ENCODE measurements at places on chromosomes 7 and 10. TPM values are rescaled to one million over a fixed set of nuclear protein-coding genes. Genes with fewer than 3 reads are reported as not detected.

The BLNK gene
- total RNA-seq = not detected

The SNX10 gene
- total RNA-seq = 1.1 TPM

The FAM13C gene
- 18.5 TPM for total RNA-seq

The CAMK2B gene
- 0.13 TPM for total RNA-seq

The TRIL gene
- total RNA-seq = 4.8 TPM

The SPOCK2 gene
- 0.11 TPM for total RNA-seq

The RPS24 gene
- total RNA-seq = 1,553 TPM

The LMOD2 gene
- not detected for total RNA-seq

The MALRD1 gene
- total RNA-seq = 1.1 TPM

- DNase-seq = no peak
These were observed 89.6 kb downstream of the EXOC6 start for GRCh38 chr10:92937876-92938275.

DNA sequence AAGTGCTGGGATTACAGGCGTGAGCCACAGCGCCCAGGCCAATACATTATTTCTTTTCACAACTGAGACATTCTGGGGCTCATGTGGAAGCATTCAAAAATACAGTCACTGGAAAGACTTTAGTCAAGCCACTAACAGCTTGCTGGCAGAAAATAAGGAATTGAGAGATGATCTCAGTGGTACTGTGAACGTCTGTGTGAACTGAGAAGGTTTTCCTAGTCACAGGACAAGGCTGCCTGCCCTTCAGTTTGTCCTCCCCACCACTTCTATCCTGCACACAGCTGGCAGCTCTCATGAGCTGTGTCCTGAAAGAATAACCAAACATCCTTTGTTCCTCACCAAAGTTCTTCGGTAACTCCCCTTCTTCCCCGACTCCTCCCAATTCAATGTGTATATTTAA lies 31.3 kb upstream of the ITGA8 start:
- DNase-seq = no peak

DNA sequence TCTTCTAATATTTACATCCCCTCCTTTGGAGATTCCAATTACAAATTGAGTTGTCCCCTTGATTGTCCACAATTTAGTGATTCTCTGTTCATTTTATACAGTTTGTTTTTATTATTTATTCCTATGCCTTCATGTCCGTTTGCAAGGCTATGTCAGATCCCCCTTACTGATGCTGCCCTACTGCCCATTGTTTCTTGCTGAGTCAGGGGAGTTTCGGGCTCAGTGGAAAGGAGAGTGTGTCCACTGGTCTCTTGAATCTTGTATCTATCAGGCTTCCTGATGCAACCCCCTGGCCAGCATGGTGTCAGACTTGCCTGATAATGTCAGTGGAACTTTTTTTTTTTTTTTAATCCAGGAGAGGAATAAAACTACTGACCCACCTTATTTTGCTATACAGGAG lies 384.4 kb downstream of the CDC14C start:
- no peak for DNase-seq

- DNase-seq = no peak
These were observed 139.4 kb downstream of the DNAJB6 start for GRCh38 chr7:157476201-157476600.

DNA sequence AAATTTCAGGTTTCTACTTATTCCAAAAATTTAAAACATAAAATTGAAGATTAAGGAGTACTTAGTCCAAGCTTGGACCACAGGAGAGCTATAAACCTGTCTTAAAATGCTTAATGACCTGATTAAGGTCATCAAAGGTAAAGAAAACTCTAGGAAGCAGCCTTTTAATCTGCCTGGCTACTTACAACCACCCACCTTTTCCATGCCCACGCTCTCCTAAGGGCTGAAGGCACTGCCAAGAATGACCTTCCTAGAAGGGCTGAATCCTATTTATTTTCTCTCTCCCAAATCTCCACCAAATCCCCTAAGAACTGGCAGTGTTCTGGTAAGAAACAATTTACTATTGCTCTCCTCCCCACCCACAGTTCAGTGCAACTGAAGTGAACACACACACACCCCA lies 6.8 kb downstream of the MPP7 start:
- DNase-seq = no peak

DNA sequence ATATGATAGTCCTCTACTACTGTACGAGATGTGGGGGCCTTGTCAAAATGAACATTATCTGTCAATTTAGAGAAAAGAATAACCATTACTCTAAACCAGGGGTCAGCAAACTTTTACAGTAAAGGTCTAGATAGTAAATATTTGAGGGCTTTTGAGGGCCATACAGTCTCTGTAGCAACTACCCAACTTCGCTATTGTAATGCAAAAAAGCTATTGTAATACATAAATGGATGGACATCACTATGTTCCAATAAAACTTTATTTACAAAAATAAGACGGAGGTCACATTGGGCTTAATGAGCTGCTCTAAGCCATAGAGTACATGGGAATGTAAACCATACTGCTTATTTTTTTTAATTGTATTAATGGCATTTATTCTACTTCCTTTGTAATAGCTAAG lies 477.8 kb upstream of the GALNT17 start:
- no peak for DNase-seq

DNA sequence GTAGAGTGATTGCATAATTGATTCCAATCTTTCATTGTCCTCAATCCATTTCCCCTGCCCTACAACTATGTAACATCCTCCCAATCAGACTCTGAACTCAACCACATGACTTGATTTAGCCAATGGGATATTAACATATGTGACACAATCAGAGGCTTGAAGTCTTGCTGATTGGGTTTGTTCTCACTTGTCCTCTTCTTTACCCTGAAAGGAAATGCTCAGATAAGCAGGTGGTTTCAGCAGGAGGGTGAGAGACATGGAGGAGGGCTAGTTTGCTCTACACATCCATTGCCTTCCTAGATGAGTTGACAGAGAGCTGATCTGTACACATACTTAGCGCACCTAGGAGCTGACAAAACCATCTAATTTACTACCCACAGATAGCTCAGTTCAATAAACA lies 669.4 kb downstream of the NRG3 start:
- DNase-seq = no peak

DNA sequence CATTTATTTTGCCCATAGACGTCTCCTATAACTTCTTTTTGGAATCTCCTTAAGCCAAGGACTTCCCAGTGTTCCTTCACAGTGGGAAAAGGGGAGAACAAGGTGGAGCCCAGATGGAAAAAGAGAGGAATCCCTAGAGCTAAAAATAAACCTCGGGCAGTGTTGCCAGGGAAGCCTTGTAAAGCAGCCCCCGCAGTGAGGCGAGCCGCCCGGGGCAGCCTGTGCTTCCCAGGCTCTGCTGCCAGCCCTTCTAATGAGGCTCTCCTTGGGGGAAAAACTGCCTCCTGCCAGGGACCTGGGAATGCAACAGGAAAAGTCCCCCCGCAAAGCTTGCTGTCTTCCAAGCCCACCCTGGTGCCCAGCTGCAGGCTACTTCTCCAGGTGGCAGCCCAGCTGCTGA lies 71.7 kb downstream of the SH3PXD2A start:
- DNase-seq = no peak

DNA sequence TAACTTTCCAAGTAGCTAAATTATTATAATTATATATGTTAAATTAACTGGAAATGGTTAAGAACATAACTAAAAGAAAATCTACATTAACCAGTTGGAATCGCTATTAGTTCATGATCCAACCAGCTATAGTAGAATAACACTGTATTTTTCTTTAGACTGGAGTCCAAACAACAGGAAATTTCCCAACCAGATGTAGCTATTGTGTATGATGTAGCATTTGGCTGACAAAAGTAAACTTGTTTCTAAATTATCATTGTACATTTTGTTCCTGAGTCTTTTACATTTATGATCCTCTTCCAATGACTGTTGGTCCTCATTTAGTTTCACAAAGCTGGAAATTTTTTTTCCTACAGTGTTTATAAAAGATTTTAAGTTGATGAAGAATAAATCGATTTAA lies 62.1 kb downstream of the PAPSS2 start:
- no peak for DNase-seq

DNA sequence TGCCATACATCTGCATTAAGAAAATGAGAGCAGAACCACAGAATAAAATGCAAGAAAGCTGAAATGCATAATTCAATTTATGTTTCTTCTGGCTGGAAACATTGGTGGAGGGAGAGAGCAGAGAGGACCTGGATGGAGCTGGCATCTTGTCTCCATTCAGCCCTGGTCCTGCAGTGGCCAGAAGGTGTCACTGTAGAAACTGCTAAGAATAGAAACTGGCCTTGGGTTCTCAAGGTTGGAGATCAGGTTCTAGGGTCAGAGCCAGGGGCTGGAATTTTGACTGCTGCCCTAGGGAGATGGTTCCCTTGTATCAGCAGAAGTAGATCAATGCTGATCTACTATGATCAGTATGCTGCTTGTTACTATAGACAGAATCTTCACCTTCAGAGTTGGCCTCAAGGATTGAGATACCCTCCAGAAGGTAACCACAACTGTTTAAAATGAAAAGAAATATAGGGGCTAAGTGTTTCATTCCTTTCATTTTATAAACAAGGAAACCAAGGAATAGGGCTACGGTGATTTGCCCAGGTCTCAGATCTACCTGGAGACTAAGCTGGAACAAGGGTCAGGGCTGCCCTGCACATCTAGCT lies 13.1 kb downstream of the TAS2R41 start:
- DNase-seq = no peak

DNA sequence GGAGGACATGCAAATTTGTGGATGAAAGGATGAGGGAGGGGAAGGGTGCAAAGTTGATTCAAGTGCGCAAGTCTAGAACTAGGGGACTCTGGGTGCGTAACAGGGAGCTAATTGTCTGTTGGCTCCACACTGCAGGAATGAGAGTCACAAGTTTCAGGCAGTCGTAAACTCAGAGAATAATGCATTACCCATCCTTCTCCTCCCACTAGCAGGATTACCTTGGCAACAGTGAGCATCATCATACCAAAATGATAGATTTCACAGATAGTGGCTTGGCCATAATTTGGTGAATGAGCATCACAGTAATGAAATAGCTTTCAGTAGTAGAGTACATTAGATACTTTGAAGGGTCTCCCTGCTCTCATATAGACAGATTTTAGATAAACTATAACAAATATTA lies 565.5 kb downstream of the GALNT17 start:
- no peak for DNase-seq

DNA sequence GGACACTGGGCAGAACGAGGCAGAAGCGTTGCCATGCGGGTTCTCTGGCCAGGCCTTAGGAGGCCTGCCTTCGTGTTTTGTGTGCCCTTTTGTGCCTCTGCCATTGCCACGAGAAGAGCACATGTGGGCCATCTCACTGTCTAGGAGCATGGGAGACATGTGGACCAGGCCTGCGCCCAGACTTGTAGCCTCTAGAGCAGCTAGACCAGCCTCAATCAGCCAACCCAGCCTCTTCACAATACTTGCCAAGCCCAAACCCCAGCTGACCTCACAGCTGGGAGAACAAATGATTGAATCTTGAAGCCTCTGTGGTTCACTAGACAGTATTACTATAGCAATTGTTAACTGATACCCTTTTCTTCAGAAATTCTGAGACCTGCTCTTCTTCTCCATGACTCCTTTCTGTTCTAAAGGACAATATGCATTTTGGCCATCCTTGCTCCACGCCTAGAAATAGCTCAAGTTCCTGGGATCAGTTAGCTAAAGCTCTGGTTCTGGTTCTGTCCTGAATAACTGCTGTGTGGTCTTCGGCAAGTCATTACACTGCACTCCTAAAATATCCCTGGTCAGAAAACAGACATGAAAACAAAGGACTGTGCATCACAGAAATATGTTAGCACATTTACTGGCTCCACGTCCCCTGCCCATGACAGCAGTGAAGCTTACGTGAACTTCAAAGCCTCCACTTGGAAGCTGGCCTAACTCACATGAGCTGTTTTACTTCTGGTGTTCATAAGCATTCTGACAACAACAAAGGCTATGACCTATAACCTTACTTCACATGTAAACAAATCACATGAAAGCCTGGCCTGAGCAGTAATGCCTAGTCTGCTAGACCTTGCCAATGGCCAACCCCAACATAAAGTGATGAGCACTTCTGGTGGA lies 72.3 kb upstream of the MKRN1 start:
- DNase-seq = no peak

DNA sequence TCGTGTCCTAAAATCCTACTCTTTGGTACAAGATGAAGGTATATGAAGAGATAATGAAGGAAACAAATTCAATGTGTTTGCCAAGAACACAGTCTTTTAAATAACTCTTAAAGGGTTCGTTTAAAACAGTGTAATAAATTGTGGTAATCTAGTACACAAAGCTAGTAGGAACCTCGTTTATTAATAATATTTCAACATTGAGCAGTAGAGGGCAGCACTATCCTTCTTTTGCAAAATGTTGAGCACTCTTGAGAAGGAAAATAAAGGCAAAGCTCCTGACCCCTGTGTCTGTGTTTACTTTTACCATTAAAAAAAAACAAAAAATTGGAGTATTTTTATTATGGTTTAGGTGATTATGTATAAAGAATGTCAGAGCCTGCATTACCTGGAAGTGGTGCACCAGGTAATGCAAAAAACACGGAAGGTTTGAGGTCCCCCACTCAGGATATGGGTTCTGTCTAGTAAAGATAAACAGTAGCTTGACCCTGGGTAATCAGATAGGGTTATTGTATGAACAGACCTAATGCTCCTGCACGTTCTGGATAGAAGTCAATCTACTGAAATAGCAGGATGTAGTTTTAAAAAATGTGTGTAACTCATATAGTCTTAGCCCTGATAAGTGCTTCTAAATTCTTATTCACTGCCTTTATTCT lies 5.7 kb upstream of the GOT1 start:
- peak; percentile 72 for DNase-seq

Measured in A673 (cell line).